ENCODE measurements at places on chromosomes 4 and X.

GRCh38 chr4:65791812-65792308 lies 121.6 kb upstream of the EPHA5 start:
- DNase-seq, result peak; percentile 22

- DNase-seq, result peak; percentile 60
Measured at GRCh38 chr4:22720091-22720490, 27.4 kb downstream of the GBA3 start.

- DNase-seq, result peak; percentile 69
Measured at GRCh38 chr4:19026281-19026680, 1004.7 kb upstream of the LCORL start.

DNA sequence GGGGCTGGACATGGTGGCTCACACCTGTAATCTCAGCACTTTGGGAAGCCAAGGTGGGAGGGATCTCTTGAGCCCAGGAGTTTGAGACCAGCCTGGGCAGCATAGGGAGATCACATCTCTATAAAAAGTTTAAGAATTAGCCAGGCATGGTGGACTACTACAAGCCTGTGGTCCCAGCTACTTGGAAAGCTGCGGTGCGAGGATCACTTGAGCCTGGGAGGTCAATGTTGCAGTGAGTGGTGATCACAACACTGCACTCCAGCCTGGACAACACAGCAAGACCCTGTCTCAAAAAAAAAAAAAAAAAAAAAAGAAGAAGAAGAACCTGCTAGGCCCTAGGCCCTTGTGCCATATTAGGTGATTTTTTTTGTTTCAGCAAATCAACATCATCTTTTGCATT lies 12.2 kb downstream of the SRD5A3 start:
- no peak for DNase-seq

GRCh38 chr4:158625544-158625943 lies 46.1 kb downstream of the C4orf46 start:
- no peak for DNase-seq

- no peak for DNase-seq
Measured at GRCh38 chr4:113358784-113359183, 309.3 kb downstream of the ANK2 start.

GRCh38 chr4:45638641-45639040 lies 485.2 kb downstream of the GABRG1 start:
- no peak for DNase-seq

DNA sequence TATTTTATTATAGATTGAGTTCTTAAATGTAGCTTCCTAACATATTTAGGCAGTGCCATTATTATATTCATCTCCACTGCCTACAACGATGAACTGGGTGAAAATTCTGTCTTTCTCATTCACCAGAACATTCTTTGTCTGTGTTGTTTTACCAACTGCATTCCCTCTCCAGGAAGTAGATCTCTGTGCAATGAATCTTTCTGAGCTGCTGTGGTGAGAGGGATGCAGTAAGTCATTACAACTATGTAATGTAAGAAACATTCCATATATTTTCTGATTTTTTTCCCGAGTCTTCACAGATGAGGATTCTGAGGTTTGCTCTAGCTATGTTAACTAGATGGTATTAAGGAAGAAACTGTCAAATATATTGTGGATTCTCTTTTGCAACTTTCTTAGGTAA lies 811.9 kb upstream of the PCDH7 start:
- DNase-seq, result no peak

- DNase-seq, result no peak
Measured at GRCh38 chr4:81811562-81812293, 340.0 kb upstream of the RASGEF1B start.

DNA sequence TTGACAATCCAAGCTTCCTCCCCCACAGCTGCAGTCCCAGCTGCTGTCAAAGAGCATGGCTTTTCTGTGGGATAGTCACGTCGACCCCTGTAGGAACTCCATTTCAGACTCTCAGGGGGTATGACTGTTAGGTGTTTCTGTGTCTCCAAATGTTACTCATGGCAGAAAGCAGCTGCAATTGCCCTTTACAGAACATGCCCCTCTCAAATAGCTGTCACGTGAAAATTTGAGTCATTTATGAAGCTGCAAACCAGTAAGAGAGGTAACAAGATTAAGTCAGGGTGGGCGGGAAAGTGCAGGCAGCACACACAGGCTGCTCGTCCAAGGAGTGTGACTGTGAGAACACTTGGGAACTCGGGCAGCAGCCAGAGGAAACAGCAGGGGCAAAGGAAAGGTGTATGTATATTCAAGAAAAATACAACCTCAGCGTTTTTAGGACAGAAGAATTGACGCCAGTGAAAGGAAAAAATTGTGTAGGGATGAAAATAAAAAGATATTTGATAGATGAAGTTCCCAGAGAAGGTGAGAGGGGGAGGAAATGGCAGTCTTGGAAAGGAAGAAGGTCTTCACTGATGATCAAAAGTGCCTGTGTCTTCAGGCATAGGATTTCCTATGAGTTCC lies 66.5 kb upstream of the TMEM184C start:
- DNase-seq, result peak; percentile 46

GRCh38 chr4:80507507-80507906 lies 172.0 kb downstream of the CFAP299 start:
- no peak for DNase-seq

DNA sequence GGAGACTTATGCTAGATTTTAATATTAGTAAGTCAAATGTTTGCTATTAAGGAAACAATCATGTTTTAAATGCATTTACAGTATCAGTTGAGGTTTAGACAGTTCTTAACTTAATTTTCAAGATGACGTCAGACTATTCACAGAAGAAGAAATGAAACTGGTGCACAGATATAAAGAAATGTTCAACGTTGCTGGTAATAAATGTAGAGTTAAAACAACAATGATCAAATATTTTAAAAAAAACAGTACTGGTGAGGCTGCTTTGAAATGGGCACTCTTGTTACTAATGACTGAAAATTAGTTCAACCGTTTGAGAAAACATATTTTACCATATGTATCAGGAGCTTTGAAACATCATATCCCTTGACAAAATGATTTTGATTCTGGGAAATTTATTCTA lies 44.2 kb downstream of the ABHD18 start:
- DNase-seq, result no peak

DNA sequence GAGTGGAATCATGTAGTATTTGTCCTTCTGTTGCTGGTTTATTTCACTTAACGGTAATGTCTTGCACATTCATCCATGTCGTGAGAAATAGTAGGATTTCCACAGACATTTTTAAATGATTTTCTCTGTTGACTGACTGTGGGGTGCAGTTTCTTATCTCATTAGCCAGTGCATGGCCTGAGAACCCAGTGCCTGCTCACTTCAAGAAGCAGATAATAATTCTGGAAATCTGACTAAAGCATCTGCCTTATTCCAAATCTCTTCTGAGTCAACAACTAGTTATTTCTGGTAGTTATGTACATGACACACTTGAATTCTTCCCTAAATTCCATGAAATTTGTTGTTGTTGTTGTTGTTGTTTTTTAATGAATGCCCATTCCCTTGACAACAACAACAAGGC lies 77.6 kb downstream of the NPFFR2 start:
- no peak for DNase-seq

DNA sequence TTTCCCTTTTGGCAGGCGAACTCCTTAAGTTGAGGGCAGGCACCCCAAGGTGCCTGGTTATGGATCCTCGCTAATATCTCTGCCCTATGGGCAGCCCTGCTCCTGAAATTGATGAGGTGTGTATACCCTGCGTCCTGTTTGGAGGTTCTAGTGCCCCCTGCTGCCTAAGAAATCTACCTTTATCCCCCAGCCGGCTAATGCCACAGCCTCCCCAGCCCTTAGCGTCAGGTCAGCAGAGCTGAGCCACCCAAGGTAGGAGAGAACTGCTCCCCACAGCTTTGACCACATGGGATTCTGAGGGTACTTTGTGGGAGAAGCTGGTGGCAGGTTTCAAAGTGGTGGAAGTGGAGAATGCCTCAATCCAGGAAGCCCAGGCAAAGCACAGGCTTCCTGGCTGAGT lies 50.8 kb downstream of the ANAPC4 start:
- no peak for DNase-seq

- no peak for DNase-seq
Measured at GRCh38 chrX:19627081-19627480, 111.8 kb upstream of the MAP3K15 start.

GRCh38 chrX:44931441-44931973 lies 58.5 kb downstream of the KDM6A start:
- DNase-seq, result no peak

DNA sequence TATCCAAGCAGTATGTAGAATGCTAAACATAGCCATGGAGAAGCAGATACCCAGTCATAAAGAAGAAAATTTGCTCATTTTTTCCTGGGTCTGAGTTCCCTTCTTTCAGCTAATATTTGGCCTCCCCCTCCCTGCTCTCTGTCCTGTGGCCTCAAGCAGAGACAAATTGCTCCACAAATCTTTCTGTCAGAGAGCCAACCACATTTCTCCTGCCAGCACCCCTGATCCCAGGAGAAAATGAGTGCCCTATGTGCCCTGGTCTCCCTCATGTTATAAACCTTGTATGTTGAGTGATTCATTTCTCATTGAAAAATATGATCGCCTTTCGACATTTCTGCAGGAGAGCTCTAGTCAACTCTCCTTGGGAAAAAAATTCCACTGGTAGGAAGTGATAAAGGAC lies 82.0 kb downstream of the TMEM156 start:
- DNase-seq, result no peak

DNA sequence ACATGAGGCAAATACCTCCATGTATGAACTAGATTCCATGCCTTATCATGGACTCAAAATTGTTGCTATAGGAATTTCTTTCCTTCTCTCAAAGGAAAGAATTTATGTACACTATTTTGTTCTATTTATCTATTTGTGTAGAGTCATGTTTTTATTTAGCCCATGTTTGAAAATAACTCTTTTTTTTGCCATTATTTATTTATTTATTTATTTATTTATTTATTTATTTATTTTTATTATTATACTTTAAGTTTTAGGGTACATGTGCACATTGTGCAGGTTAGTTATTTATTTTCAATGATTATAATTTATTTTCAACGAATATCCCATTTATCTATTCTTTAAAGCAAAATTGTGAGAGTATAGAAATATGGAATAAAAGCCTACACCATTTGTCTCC lies 177.9 kb downstream of the MAGEE1 start:
- no peak for DNase-seq

- no peak for DNase-seq
Measured at GRCh38 chr4:42789041-42789567, 103.4 kb upstream of the GRXCR1 start.

DNA sequence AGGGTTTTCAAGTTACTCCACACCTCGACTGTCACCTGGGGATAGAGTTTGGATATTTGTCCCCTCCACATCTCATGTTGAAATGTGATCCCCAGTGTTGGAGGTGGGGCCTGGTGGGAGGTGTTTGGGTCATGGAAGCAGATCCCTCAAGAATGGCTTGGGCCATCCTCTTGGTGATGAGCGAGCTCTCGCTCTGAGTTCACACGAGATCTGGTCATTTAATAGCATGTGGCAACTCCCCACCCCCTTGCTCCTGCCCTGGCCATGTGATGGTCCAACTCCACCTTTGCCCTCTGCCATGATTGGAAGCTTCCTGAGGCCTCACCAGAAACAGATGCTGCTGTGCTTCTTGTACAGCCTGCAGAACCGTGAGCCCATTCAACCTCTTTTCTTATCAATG lies 8.3 kb downstream of the CTAG1A start:
- DNase-seq, result no peak

DNA sequence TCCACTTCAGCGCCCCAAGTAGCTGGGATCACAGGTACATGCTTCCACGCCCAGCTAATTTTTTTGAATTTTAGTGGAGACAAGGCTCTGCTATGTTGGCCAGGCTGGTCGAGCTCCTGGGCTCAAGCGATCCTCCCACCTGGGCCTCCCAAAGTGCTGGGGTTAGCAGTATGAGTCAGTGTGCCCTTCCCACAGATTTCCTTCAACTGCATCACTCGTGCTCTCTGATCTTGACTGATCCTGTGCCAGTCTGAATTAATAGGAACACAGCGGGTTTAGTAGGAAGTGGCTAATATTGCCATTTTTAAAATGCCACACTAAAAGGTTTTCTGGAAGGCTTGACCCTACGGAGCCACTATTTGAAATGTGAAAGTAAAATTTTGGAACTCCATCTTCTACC lies 4.3 kb upstream of the SHROOM2 start:
- DNase-seq, result peak; percentile 46

GRCh38 chrX:71216485-71216884 lies 6.5 kb upstream of the GJB1 start:
- DNase-seq, result no peak

DNA sequence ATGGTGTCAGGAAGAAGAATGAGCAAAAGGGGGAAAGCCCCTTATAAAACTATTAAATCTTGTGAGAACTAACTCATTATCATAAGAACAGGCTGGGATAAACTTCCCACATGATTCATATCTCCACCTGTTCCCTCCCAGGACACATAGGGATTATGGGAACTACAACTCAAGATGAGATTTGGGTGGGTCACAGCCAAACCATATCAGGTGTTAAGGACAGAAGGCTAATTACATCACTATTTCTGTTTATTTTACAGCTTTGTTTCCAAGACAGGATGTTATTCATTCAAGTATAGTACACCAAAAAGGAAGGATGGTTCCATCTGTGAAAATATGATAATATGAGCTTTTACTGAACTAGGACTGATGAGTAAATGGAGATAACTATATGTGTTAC lies 63.7 kb upstream of the ARSJ start:
- DNase-seq, result peak; percentile 57

GRCh38 chrX:45137531-45137930 lies 63.1 kb downstream of the DIPK2B start:
- DNase-seq, result no peak

- DNase-seq, result peak; percentile 12
Measured at GRCh38 chr4:40910706-40911105, 161.0 kb downstream of the NSUN7 start.

- no peak for DNase-seq
Measured at GRCh38 chr4:168177546-168178149, 85.3 kb downstream of the ANXA10 start.
